ENCODE measurements at places on chromosomes 2 and 18.

DNA sequence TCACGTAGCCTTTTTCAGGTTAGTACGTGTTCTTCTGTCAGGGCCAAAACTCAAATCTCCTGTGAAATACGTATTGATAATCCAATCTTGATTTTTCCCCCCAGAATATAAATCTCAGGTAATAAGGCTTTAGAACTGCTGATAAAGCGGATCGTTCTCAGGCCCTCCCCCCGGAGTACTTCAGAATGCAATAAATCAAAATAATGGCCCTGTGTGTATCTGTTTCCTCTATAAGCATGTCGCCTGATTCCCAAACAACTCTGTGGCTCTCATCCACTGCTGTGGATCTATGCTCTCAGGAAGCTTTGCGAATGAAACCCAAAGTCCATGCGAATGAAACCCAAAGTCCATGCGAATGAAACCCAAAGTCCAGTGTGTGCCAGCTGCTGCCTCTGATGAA is 49.4 kb downstream of the IMPA2 start:
- no peak for DNase-seq

DNA sequence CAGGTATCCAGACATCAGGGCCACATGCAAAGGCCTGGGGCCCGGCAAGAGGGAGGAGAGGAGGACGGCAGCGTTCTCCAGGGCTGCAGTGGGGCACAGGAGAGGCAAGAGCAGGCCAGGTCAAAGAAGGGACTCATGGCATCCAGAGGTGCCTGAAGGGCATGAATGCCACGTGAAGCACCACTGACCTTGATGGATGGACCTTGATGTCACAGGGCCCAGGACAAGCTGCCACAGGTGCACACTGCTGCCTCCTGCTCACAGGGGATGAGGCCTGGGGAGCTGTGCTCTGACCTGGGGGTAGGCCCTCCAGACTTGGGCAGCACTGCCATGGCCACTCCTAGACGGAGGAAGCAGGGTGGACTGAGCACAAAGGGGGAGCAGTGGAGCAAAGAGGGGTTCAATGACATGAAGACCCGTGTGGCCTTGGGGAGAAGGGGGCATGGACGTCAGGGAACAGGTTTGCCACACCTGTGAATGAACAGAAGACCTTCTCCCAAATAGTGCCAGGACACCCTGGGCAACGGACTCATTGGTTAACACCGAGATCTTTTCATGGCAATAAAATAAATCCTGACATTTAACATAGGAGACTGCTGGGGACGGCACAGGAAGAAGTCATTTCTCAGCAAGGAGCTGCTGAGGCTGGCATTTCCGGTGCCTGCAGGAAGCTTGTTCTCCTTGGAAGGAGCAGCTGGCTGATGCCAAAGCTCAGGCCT is 65.6 kb downstream of the EMX1 start:
- no peak for DNase-seq

DNA sequence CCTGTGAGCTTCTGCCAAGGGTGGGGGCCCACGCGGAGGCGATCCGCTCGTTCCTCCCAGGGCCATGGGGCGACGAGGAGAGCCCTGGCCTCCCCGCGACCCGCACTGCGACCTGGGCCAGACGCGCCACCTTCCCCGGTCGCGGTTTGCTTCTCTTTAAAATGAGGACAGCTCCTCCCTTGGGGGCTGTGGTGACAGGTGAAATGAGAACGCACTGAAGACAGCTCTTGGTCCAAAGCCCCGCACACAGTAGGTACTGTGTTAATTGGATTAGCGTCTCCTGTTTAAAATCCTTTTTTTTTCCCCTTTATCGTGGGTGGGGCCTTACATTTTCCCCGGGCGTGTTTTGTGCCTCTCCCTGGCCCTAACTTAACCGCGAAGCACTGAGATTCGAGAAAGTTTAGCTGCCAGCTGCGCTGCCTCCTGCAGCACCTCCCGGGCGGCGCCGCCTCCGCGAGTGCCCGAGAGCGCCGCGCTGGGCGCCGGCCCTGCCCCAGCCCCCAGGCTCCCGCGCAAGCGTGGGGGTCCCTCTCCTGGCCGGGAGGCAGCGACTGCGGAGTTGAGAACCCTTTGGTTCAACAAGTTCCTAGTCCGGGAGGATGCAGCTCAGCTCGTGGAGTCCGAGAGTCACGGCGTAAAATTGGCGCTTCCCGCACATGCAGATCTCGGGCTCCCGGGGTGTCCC is 1.1 kb downstream of the HPCAL1 start:
- DNase-seq, result no peak

DNA sequence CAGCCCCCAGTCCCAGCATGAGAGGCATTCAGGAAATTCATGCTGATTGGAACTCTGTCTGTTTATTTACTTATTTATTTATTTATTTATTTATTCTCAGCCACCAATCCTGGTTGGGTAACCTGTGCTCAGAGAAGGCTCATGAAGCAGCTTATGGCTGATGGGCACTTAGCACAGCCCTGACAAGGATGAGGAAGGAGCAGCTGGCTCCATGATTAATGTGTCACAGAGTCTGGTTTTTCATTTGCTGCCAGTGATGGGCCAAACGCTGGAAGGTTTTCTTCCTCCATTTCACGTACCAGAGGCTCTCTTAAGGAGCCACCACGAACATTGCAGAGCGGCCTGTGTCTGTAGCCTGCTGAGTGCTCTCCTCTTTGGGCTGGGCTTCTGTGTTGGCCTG is 28.3 kb upstream of the KCNS3 start:
- DNase-seq, result no peak

DNA sequence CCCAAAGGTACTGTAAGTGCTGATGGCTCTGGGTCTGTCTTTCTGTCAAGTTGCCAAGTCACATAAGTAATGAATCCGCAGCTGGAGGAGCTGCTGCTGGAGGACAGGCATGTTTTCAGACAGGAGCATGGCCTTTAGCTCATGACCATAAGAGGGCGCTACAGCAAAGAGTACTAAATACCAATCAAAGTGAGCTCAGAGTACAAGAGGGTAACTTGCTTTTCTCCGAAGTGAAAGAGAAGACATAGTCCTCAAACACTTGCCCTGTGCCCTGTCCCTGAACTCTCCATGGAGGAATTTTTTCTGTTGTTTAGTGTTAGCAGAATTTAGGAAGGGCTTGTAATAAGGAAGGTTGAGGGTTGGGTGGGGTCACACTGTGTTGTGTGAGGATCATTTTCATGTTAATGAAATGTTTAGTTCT is 58.0 kb upstream of the EML6 start:
- no peak for DNase-seq
